Astrocyte (in vitro differentiated cells and primary cell): ENCODE measurements at places on chromosomes 4 and X.

DNA sequence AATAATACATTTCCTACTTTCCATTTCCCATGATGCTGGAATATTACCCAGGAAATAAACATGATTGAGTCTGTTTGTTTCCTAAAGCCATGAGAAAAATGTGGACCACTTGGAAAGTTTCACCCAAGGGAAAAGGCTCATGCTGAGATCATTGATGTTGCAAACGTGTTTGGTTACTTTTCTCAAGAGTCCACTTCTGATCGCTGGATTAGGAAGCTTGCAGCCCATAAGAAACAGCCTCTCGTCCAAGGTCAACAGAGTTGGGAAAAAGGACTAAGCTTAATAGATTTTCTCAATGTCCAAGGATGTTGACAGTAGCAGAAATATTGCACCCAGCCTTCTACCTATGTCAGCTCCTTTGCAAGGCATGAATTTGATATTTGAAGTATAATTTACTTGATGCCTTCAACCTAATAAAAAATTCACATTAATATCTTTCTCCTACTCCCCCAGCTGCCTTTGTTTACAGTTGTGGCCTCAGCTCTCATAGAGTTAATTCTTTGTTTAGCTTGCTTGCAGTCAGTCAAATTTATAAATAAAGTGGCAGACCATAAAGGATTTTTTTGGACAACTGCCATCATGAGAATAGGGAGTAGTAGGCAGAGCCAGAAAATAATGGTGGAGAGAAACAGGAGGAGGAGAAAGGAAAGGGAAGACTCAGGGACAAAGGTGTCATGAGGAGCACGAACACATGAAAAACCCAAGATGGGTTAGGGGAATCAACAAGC lies 65.6 kb upstream of the BLTP1 start:
- DNase-seq, result no peak

DNA sequence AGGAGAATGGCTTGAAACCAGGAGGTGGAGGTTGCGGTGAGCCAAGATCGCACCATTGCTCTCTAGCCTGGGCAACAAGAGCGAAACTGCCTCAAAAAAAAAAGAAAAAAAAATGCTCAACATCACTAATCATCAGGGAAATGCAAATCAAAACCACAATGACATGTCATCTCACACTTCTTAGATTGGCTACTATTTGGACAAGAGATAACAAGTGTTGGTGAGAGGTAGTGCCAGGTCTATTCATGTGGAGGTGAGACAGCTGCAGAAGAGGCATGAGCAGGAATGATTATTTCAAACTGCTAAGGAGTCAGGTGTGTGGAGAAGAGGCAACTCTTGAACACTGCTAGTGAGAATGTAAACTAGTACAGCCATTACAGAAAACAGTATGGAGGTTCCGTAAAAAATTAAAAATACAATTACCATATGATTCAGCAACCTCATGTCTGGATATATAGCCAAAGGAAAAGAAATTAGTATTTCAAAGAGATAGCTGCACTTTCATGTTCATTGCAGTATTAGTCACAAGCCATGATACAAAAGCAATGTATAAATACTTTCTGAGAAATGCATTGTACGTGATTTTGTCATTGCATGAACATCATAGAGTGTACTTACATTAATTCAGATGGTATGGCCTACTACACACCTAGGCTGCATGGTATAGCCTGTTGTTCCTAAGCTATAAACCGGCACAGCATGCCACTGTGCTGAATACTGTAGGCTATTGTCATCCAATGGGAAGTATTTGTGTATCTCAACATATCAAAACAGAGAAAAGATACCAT lies 75.3 kb downstream of the TMEM144 start:
- no peak for DNase-seq

DNA sequence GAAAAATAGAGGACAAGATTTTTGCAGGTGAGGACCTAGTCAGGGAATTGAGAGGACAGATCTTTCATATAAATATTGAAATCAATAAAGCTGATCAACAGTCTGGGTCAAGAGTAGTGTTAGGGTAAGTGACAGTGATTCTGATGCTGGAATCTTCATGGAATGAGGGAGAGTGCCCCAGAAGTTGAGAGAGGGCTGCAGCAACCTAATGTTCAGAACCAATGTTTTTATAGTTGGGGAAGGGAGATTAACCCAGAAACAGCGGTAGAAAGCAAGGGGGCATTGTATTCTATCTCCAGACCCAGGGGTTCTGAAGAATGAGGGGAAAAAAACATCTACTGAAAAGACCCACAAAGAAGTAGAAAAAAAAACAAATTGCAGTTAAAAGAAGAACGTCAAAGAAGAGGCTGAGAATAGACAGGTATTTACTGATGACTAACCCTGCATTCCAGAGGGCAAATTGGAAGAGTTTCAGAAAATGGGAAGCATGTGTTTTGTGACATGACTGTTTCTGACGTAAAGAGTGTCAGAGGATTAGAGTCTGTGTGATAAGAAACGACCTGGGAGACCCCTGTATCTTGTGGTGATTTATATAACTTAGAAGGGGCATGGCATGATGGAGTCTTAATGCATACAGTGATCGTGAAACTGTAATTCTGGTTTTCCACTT lies 819.6 kb upstream of the EPHA5 start:
- DNase-seq, result peak; percentile 92

DNA sequence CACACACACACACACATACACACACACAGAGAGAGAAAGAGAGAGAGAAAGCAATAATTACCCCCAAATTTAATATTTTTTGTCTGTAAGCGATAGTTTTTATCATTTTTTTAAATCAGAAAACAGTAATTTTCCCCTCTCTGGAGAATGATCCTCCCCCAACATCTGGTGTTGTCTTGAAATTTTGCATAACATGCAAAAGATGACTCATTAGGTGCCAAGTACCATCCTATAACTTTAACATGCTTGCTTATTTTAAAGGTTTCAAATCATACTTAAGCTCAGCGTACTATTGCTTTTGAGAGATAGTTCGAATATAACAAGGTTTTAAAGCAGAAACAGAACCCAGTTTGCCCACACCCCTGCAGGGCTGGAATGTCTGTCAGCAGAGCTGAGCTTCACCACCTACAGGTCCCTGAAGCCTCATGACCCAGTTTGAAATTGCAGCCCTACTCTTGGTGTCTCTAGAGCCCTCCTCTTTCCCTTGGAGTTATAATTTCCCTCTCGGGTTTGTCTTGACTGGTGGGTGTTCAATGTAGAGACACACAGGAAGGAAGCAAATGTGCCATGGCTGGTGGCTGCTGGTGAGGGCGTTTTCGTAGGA lies 175.0 kb upstream of the HS3ST1 start:
- no peak for DNase-seq

DNA sequence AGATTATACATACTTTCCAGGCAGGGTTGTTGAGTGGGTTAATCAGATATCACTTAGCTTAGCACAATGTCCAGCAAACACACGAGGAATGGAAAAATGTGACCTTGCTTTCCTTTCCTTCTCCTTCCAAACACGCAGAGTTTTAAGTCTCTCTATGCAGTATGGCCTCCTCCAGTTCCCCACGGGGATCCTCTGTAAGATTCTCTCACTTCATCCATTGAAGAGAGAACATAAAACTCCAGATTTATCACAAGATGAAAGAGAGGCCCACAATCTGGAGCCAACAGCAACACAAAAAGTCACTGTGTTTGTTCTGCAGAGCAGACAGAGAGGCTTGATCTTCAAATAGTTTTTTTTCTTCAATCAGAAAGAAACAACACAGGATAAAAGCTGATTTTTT lies 336.8 kb upstream of the CLNK start:
- no peak for DNase-seq

DNA sequence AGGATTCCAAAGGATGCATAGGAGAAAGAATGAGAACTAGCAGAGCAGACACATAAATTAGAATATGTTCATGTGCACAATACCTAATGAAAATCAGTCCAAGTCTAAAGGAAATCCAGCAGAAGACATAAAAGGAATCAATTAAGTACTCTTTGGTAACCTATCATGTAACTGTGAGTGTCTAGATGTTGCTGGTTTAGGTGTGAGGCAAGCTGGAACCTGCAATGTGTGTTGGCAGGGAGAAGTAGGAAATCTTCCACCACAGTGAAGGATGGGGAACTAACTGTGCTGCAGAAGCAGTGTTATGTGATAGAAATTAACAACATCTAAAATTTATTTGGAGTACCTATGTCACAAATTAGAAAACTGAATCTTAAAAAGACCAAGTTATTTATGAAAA lies 330.8 kb upstream of the DKK2 start:
- no peak for DNase-seq

DNA sequence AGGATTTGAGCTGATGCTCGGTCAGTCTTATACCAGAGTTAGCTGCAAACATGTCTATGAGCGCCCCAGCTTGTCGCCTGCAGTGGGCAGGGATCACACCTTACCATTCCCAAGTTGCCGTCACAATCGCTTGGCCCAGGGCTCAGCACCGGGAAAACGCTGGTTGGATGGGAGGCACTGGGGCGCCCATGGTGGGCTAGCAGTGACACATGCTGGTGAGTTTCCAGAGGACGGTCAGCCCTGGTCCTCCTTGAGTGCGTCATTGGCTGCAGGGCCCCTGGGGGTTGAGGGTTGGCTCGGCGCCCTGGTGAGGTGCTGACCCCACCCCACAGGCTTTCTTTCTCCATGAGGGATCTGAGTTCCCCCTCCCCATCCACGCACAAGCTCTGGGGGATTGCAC lies 50.4 kb downstream of the SORCS2 start:
- DNase-seq, result no peak

- no peak for DNase-seq
Observed at GRCh38 chr4:132076829-132077228, 1072.3 kb upstream of the PCDH10 start.

GRCh38 chr4:35447474-35447873 lies 796.8 kb downstream of the ARAP2 start:
- DNase-seq, result no peak

- DNase-seq, result no peak
Observed at GRCh38 chr4:972651-973424, 531 bp downstream of the DGKQ start.

GRCh38 chr4:54233697-54234496 lies 4.8 kb downstream of the PDGFRA start:
- DNase-seq, result peak; percentile 63

- no peak for DNase-seq
Observed at GRCh38 chrX:43269201-43269600, 386.9 kb upstream of the MAOA start.

DNA sequence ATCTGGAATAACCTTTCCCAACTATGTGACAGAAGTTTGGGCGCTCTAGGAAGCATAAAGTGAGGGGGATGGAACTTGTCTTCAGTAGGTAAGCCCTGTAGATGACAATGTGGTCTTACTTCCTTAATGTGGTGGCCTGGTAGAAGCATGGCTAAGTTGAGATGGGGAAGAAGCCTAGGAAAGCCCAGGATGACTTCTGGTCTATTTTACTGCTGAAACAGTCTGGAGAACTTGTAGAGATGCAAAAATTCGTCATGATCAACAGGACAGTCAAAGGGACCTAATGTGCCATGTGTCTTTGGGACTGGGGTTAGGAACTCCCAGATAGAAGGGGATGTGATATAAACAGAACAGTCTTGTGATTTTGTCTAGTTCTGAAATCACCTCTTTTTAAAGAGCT lies 40.8 kb downstream of the CCNG2 start:
- no peak for DNase-seq

GRCh38 chr4:141802333-141802732 lies 165.9 kb downstream of the IL15 start:
- DNase-seq, result peak; percentile 94

DNA sequence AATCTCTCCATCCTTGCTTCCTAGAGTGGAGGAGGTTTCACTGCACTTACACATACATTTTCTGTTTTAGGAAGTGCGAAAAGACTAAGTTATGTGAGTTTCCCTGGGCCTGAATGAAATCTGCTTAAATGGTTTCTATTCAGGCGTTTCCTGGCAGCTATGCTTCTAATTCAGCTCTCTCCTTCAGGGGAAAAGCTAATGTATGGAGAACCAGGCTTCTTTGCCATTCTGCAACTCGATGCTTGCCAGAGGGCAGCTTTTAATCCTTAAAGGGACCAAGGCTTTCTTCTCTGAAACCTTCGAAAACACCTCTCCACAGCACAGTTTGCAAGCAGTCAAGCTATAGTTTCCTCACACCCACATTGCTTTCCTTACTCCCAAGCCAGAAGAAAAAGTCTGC lies 89.5 kb upstream of the ARX start:
- no peak for DNase-seq

GRCh38 chrX:22135994-22136684 lies 104.0 kb downstream of the PHEX start:
- peak; percentile 68 for DNase-seq
